ENCODE measurements at places on chromosomes 16 and 17.

- H3K4me3 ChIP-seq, result no peak overlapping the region
- no peak for DNase-seq
- H3K4me1 ChIP-seq, result no peaks in the 10 kb centered on the region
Observed at GRCh38 chr16:82660966-82661365, 34.2 kb downstream of the CDH13 start.

GRCh38 chr16:16143038-16143763 is 80.1 kb downstream of the ABCC6 start:
- DNase-seq, result no peak
- peaks cover 13% of the 10 kb centered on the region for H3K36me3 ChIP-seq
- no peak overlapping the region for H3K4me3 ChIP-seq

DNA sequence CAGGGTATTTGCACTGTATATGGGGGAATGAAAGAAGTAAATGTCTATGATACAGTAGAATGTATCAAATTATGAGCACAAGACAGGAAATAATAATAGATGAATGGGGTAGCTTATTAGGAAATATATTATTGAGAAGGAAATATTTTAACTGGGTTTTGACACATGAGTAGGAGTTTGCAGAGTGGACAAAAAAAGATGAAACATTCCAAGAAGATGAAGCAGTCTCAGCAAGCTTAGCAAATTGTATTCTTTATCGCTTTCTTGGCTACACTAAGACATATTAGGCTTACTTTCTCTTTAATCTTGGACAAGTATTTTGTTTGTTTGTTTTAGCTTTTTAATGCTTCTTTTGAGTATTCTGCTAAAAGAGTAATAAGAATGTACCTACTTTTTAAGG is 1.3 kb upstream of the KRTAP4-9 start:
- H3K36me3 ChIP-seq, result no peaks in the 10 kb centered on the region
- no peaks in the 10 kb centered on the region for H3K27me3 ChIP-seq
- H3K27ac ChIP-seq, result peak overlapping the region; percentile 51
- H3K4me1 ChIP-seq, result peaks cover 39% of the 10 kb centered on the region
- DNase-seq, result no peak
- no peak overlapping the region for H3K4me3 ChIP-seq

- peaks cover 6% of the 10 kb centered on the region for H3K4me1 ChIP-seq
- DNase-seq, result no peak
- H3K27me3 ChIP-seq, result no peaks in the 10 kb centered on the region
- H3K4me3 ChIP-seq, result no peak overlapping the region
- H3K36me3 ChIP-seq, result no peaks in the 10 kb centered on the region
- no peak overlapping the region for H3K27ac ChIP-seq
Observed at GRCh38 chr17:55760643-55761355, 9.9 kb downstream of the PCTP start.

DNA sequence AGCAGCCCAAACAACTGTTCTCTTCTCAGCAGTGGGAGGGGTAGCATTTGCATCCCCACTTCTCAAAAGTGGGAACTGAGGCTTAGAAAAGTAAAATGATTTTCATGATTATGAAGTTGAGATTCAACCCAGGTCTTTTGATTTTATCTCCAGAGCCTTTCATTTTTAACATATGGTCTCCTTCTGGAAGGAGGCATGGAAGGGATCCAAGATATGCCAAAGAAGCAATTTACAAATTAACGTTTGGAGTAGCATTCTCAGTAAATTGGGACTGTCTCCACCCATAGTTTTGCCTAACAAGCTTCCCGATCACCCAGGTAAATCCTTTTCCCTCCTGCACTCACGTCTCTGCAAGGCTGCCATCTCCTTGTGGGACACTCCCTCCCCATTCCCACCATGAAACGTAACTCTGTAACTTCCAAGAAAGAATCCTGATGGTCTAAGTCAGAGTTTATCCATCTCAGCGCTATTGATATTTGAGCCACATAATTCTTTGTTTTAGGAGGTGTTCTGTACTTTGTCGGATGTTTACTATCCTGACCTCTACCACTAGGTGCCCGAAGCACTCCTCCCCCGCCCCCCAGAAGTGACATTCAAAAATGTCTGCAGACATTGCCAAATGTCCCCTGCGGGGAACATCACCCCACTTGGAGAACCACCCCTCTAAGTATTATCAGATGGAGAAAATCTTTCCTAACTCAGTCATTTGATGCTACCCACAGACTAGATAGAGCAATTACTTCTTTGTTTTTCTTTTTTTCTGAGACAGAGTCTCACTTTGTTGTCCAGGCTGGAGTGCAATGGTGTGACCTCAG is 32.9 kb upstream of the NFAT5 start:
- no peaks in the 10 kb centered on the region for H3K36me3 ChIP-seq
- H3K27me3 ChIP-seq, result peaks cover 4% of the 10 kb centered on the region
- H3K27ac ChIP-seq, result no peak overlapping the region
- DNase-seq, result no peak
- H3K4me1 ChIP-seq, result peaks cover 15% of the 10 kb centered on the region

DNA sequence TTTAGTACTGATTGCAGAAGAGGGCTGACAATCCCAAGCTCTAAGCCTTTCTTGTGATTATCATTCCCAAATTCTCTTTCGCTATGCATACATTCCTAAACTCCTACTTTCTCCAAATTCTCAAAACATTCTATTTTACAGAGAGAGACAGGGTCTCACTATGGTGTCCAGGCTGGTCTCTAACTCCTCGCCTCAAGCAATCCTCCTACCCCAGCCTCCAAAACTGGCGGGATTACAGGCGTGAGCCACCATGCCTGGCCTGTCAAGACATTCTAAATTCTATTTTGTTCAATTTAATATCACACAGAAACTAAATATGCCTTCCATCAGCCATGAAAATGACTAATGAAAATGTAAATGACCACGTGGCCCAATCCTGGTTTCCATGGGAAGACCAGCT is 39.8 kb downstream of the ANKRD11 start:
- peaks cover 5% of the 10 kb centered on the region for H3K27me3 ChIP-seq
- H3K27ac ChIP-seq, result no peak overlapping the region
- DNase-seq, result no peak
- no peak overlapping the region for H3K4me3 ChIP-seq
- H3K36me3 ChIP-seq, result no peaks in the 10 kb centered on the region
- H3K4me1 ChIP-seq, result peaks cover 79% of the 10 kb centered on the region

DNA sequence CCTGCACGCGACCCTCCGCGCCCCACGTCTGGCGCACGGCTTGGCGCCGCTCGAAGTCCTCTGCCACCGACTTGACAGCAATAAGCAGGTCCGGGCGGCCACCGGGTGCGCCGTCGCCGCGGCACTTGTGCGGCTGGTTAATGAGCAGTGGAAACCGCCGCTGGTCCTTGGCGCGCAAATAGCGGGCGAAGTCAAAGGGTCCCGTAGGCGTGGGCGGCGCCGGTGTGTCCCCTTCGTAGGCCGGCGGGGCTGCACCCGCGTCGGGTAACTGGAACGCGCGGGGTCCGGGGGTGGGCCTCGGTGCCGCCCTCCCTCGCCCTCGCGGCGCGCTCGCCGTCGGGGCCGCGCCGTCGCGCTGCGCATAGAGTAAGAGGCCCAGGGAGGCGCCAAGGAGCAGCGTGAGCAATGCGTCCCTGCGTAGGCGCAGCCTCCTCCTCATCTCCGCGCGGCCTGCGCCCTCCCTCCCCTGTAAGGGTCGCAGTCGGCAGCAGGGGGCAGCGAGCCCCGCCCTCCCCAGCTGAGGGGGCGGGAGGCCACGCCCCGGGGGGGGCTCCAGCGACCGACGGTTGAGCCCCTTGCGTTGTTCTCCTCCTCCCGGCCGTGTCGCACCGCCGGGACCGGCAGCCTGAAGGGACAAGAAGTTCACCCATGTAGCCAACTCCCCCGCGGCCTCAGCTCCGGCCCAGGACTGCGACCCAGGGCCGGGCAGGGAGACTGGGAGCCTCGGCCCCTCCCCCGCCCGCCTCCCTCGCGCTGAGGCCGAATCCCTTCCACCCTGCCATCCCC is 558 bp downstream of the B3GNT9 start:
- H3K4me1 ChIP-seq, result peaks cover 21% of the 10 kb centered on the region
- peaks cover 29% of the 10 kb centered on the region for H3K27me3 ChIP-seq
- peak overlapping the region; percentile 60 for H3K4me3 ChIP-seq
- peaks cover 34% of the 10 kb centered on the region for H3K36me3 ChIP-seq

DNA sequence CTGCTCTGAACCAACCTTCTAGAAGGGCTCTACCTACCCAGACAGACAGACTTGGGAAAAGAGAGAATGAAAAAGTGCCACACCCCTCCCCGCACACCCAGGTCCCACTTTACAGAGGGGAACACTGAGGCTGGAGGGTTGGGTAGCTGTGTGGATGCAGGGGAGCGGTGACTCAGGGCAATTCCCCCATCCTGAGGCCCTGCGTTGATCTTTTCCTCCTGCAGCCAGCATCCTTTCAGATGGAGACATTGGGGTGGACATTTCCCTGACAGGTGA is 10.0 kb downstream of the CETP start:
- peak overlapping the region; percentile 99 for H3K27ac ChIP-seq
- peak overlapping the region; percentile 42 for H3K4me3 ChIP-seq
- H3K36me3 ChIP-seq, result no peaks in the 10 kb centered on the region
- DNase-seq, result no peak

DNA sequence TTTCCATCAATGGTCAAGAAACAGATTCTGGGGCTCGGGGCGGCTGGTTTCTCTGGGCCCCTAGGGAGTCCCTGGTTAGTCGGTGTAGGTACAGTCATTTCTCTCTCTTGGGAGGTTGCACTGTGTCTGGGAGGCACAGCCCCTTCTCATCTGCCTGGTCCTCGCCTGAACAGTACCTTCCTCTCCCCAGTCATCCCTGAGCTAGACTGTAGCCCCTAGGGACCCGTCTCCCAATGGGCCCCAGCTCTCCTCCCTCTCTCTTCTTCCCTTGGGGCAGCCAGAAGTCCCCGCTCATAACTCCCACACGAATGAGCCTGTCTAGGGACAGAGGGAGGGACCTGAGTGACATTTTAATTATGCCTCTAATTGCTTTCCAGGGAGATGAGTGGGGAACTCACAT is 20.2 kb upstream of the CPSF4L start:
- no peak overlapping the region for H3K27ac ChIP-seq
- H3K36me3 ChIP-seq, result no peaks in the 10 kb centered on the region
- H3K4me1 ChIP-seq, result peaks cover 3% of the 10 kb centered on the region
- H3K4me3 ChIP-seq, result no peak overlapping the region
- DNase-seq, result no peak
- H3K27me3 ChIP-seq, result peaks cover 26% of the 10 kb centered on the region

DNA sequence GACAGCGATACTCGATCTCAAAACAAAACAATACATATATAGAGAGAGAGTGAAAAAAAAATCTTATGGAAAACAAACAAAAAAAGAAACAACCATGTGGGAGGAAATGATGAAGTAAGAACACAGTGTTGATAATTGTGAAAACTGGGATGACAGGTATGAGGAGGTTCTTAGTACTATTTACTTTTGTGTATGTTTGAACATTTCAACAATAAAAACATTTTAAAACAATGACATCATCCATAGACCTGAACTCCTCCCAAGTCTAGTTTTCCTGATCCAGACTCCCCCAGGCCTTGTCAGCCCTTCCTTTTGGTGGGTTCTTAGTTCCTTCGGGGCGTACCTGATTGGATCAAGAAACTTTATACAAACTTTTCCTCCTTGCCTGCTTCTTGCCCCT is 51.7 kb downstream of the CCDC42 start:
- no peak for DNase-seq
- H3K4me1 ChIP-seq, result no peaks in the 10 kb centered on the region
- no peaks in the 10 kb centered on the region for H3K36me3 ChIP-seq
- peaks cover 32% of the 10 kb centered on the region for H3K27me3 ChIP-seq
- no peak overlapping the region for H3K27ac ChIP-seq
- no peak overlapping the region for H3K4me3 ChIP-seq

DNA sequence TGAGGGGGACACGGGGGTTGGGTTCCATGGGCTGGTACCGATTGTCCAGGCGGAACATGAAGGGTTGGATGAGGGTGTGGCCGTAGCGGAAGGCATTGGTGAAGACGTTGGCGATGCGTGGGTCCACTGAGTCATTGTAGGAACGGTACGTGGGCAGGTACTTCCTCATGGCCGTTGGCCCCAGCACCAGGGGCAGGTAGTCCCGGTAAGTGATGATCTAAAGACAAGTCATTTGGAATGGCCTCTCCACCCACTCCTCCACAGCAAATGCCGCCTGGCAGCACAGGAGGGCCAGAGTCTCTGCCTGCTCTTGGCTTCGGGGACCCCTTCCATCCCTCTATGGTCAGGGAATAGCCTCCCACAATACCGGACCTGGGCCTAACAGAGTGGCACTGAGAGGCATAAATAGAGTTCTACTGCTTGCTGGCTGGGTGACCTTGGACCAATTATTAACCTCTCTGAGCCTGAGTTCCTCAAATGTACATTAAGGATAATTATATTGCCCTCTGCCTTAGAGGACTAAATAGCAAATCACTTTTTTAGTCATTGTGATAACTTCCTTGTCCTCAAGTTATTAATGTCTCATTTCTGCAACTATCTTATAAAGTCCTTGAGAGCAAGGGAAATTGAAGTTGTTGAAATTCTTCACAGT is 7.2 kb downstream of the MPO start:
- no peaks in the 10 kb centered on the region for H3K36me3 ChIP-seq
- H3K4me3 ChIP-seq, result no peak overlapping the region
- H3K27ac ChIP-seq, result no peak overlapping the region
- peaks cover 4% of the 10 kb centered on the region for H3K4me1 ChIP-seq
- peaks cover 25% of the 10 kb centered on the region for H3K27me3 ChIP-seq

GRCh38 chr17:59845595-59846393 is 46.9 kb downstream of the TUBD1 start:
- no peaks in the 10 kb centered on the region for H3K36me3 ChIP-seq
- H3K27me3 ChIP-seq, result no peaks in the 10 kb centered on the region
- no peak for DNase-seq
- H3K4me3 ChIP-seq, result no peak overlapping the region

DNA sequence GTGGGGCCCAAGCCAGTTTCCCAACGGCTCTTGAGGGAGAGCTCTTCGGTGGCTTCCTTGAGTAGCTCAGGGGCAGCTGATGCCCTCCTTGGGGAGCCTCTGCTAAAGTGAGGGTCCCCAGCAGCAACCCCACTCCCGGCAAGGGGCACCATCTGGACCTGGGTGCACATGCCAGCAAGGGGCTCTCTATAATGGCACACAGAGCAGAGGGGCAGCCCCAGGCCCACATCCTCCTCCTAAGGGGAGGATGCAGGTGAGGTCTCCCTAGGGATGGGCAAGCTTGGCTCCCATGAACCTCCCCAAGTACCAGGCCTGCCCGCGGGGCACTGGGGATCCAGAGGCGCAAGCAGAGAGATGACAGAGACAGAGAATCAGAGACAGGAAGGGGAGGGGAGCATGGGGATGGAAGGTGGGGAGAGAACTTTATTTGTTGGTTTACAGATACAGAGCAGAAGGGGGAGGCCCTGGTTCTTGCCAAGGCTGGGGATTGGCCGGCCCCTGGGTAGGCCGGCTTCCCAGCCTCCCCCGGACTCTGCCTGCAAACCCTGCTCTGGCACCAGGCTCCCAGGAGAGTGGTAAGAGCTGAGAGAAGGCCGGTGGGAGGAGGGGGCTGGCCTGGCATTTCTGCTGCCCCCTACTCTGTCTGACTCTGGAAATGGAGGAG is 61.4 kb downstream of the SRCIN1 start:
- no peak overlapping the region for H3K4me3 ChIP-seq
- H3K27me3 ChIP-seq, result peaks cover 14% of the 10 kb centered on the region
- no peak for DNase-seq
- no peak overlapping the region for H3K27ac ChIP-seq
- peaks cover 5% of the 10 kb centered on the region for H3K4me1 ChIP-seq

- H3K27ac ChIP-seq, result no peak overlapping the region
- peaks cover 9% of the 10 kb centered on the region for H3K36me3 ChIP-seq
- no peak for DNase-seq
- H3K4me1 ChIP-seq, result peaks cover 21% of the 10 kb centered on the region
- no peak overlapping the region for H3K4me3 ChIP-seq
Observed at GRCh38 chr16:8822403-8822802, 24.8 kb downstream of the PMM2 start.

- no peak overlapping the region for H3K27ac ChIP-seq
- no peaks in the 10 kb centered on the region for H3K27me3 ChIP-seq
- no peaks in the 10 kb centered on the region for H3K4me1 ChIP-seq
- DNase-seq, result no peak
Observed at GRCh38 chr17:4118015-4118743, 24.7 kb downstream of the ZZEF1 start.
